DND-41 (cell line): ENCODE measurements at places on chromosomes 4 and X.

- no peak for DNase-seq
Measured at GRCh38 chr4:16830081-16830480, 68.4 kb downstream of the LDB2 start.

DNA sequence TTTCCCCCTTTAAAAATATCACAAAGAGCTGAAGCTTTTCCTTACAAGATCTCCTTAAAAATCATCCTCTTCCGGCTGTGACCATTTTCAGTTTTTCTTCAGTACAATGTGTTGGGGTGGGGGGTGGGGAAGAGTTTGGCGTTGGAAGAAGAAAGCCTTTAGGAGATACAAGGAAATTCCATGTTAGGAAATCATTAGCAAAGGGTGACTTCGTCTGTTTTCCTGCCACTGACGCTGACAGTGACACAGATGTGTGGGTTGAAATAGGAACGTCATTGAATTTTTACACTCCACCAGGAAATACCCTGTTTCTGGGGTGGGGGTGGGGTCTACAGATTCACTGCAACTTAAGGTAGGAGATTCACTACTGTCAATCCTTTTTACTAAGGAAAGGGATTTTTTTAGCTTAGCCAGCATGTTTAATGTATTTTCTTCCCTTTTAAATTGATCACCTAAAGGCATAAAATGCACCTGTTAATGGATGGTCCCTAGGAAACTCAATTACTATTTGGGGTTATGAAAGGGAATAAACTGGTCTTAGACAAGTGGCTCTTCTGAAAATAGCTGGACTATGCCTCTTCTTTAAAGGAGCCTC lies 3.9 kb downstream of the MAMLD1 start:
- DNase-seq = no peak

GRCh38 chr4:7354927-7355326 lies 79.8 kb downstream of the PSAPL1 start:
- no peak for DNase-seq

DNA sequence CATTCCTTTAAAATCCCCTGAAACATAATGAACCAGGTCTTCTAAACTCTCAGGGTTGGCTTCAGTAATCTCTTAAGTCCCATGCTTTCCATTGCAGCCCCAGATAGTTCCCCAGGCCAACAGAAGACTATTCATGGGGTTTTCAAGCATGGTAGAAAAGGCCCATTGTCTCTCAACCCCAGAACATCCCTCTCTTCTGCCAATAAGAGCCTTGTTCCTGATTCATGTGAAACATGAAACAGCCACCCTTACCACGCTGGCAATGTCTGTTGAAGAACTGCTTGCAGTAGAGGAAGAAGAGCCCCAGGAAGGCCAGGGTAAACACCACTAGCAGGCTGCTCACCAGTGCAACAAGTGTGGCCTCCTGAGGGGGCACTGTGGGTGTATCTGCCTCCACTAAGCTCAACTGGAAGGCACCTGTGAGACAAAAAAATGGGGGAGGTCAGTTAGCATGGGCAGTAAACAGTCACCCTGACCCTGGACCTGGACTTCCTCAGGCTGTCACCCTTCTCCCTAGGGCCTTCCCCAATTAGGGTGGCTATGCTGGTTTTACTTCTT lies 36.4 kb downstream of the EDA2R start:
- DNase-seq = no peak
